Left ventricle myocardium superior (tissue), 1 donor: ENCODE measurements at places on chromosomes 2 and 18. TPM values are rescaled to one million over a fixed set of nuclear protein-coding genes. Genes with fewer than 3 reads are reported as not detected.

The INHBB gene
- total RNA-seq: 2.8 TPM

The SLC8A1 gene
- total RNA-seq: 1,122 TPM

GRCh38 chr2:128374711-128375413 lies 56.2 kb upstream of the HS6ST1 start:
- DNase-seq: no peak

The COL6A3 gene
- 59.5 TPM for total RNA-seq

- DNase-seq: no peak
These were observed 900.8 kb upstream of the CELF4 start for GRCh38 chr18:38466426-38466825.

DNA sequence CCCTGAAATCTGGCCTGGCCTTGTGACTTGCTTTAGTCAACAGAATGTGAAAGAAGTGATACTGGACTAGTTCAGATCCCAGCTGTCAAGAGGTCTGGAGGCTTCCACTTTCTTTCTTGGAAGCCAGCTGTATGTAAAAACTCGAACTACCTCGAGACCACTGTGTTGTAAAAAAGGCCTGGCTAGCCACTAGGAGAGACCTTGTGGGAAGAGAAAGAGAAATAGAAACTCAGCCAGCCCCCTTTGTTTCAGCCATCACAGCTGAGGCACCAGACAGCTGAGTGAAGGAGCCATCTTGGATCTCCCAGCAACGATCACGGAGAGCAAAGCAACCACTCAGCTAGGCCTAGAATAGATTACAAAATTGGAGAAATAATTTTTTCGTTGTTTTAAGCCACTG lies 324.9 kb upstream of the TCF4 start:
- DNase-seq: no peak

GRCh38 chr2:223052548-223053483 lies 826 bp downstream of the KCNE4 start:
- peak; percentile 40 for DNase-seq

GRCh38 chr2:150679456-150680120 lies 192.1 kb upstream of the RND3 start:
- no peak for DNase-seq

GRCh38 chr2:184369307-184369706 lies 229.0 kb upstream of the ZNF804A start:
- no peak for DNase-seq

GRCh38 chr2:219272995-219273394 lies 6.2 kb upstream of the DNAJB2 start:
- no peak for DNase-seq

DNA sequence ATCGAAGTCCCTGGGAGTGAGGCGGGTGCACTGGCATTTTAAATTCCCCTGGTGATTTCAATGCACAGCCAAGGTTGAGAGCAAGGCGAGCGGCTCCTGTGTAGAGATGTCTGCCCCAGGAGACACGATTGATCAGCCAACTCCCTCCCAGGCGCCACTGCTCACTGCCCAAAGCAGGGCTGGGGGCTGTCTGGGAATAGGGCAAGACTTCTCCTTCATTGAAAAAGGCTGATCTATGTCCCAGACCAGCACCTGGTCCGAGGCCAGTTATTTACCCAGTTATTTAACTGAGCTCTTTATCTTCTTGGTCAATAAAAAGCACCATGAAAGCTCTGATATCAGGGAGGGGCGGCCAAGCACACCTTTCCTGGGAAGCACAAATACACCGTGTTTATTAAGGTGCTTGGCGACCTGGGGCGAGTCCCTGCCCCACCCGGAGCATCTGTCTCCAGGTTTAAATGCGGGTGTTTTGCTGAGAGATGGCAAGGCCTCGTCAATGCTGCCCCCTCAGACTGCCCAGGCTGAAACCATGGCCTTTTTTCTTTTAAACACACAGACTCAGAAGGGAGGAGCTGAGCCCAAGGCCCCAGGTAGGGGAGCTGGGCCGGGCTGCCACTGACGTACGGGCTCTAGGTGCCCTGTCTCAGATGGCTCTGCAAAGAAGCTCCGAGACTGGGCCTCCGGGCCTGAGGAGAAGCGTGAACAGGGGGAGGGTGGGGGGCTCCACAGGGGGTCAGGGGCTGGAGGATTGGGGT lies 73.9 kb upstream of the HPCAL1 start:
- peak; percentile 18 for DNase-seq

DNA sequence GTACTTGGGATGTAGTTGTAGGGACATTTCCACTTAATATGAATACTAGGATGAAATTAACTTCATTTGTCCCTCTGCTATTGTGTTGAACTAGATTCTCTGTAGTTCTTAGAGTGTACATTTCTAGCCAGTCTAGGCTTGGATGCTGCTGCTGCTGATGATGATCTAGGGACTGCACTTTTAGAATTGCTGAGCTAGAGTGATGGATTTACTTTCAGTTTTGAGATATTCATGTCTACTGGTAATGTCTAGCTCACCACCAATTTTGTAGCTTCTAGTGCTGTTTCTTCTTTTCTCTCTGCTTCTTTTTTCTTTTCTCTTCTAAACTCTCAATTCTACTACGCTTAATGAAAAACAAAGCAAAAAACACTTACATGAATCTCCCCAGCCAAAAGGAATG lies 49.4 kb downstream of the MRPS9 start:
- no peak for DNase-seq

The EFR3B gene
- total RNA-seq: 4.2 TPM

GRCh38 chr18:3151399-3152264 lies 68.1 kb downstream of the MYOM1 start:
- DNase-seq: no peak

DNA sequence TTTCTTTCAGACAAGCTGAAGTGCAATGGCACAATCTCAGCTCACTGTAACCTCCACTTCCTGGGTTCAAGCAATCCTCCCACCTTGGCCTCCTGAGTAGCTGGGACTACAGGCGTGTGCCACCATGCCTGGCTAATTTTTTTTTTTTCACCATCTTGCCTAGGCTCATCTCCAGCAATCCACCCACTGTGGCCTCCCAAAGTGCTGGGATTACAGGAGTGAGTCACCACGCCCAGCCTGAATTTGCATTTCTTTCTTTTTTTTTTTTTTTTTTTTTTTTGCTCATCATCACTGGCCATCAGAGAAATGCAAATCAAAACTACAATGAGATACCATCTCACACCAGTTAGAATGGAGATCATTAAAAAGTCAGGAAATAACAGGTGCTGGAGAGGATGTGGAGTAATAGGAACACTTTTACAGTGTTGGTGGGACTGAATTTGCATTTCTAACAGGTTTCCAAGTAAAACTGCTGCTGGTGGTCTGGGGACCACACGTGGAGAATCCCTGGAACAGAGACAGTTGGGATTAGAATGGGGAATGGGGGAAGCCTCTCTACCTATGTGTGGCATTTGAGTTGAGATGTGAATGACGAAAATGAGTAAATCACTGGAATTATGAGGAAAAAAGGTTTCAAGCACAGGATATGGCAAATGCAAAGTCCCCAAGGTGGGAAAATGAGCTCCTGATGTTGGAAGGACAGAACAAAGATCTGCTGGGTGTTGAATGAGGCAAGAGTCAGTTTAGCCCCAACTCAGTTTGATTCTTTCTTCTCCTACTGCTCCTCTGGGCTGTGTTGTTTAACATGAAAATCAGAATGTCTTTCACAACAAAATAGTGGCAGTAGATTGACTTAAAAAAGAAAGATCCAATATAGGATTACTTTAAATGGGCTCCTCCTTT lies 88.8 kb upstream of the MAP4K4 start:
- no peak for DNase-seq

The CDKL4 gene
- total RNA-seq: 0.59 TPM

- DNase-seq: no peak
These were observed 373.5 kb downstream of the EN1 start for GRCh38 chr2:118473846-118474540.

DNA sequence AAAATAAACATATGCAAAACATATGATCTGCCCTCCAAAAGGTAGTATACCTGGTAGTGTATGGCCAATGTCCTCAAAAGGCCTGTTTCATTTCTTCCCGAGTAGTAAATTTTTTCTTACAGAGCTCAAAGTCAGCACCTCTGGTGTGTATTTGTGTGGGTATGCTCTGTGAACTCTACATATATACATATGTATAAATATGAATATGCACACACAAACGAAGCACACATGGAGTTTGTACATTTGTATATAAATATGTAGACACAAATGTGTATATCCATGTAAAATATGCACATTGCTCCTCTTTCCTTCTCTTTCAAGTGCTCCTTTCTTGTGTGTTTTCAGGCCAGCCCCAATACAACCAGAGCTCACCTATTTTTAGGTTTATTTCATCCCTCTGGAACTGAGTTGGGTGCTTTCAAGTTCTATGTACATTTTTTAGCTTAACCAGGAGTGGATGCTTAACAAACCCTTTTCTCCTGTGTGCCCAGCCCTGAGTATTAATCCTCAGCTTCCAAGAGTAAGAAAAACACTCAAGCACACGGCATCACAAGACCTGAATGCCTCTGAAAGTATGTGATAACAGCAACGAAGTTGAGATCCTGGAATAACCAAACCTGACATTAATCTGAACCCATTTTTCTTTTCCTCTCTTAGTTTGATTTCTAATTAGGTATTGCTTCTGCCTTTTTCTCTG lies 12.2 kb upstream of the GALNT5 start:
- DNase-seq: no peak

DNA sequence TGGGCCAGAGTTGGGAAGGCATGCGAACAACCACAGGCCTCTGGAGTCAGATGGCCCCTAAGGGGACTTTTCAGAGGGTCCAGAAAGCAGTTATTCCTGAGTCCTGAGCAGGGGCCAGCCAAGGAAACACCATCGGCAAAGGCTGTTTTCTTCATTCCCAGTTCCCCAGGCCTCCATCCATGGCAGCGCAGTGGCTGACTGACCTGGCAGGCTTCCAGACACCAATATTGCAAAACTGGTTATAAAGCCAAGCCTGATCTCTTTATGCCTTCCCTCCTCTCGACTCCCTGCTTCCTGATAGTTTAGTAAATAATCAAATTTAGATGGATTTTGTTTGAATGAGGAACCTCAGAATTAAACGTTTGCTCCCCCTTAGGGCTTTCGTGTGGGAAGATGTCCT lies 133.4 kb upstream of the ITGA6 start:
- DNase-seq: peak; percentile 46

The PIEZO2 gene
- total RNA-seq: 1.1 TPM

DNA sequence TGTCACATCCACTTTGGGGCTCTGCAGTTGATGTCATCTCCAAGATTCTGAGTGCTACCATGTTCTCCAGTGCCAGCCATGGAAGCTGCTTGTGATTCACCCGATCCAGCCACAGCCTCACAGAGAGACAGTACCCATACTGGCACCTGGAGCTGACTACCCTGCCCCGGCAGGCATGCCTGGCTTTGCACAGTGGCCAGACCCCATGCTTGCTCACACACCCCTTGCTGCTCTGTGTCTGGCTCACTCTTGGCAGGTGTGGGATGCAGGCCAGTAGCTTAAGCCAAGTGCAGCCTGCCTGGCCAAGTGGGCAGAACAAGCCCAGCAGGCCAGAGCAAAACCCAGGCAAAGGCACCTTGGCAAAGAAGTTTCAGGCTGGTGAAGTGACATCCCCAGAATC lies 828.4 kb upstream of the VRK2 start:
- DNase-seq: peak; percentile 79

DNA sequence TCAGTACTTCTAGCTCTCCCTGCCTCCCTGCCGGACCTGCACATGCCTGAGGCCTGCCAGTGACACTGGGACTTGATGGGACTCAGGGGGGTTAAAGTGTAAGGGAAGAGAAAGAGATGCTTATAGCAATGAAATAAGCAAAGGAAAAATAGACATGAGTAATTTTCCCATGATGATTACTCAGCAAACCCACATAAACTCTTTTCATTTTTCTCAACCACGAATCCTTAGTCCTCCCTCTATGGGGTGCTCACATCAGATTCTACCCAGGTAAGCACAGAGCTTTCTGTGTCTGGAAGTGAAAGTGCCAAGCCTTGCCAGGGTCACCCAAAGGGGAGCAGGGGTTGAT lies 44.8 kb upstream of the ANKRD62 start:
- DNase-seq: no peak

- DNase-seq: no peak
These were observed 25.9 kb downstream of the GCG start for GRCh38 chr2:162126111-162126519.

DNA sequence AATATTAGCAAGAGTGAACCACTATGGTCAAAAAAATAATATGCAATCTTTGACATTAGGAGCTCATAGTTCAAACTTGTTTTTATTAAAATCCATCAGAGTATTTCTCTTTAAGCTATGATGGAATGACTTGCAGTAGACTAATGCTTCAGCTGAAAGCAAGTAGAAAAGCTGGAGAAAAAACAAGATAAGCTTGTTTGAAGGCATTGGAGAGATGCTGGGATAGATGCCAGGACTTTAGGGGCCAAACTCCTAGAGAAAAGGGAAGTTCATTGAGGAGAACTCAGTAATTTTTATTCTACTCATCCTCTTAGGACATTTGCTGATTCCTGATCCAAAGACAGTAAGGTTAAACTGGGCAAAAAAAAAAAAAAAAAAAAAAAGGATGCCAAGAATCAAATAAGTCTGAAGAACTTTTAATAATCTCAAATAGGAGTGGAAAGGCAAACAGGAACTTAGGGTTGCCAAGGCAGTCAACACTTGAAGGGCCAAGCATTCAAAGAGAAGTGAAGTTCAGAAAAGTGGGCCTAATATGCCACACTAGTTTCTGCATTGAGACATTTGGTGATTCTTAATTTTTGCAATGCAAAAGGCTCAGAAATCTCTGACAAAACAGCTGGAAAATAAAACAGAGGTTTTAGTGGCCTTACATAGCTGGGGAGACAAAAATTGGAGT lies 19.7 kb upstream of the AFF3 start:
- DNase-seq: no peak

GRCh38 chr2:16128746-16129610 lies 188.6 kb downstream of the MYCN start:
- no peak for DNase-seq

GRCh38 chr2:12052796-12053195 lies 306.4 kb downstream of the LPIN1 start:
- no peak for DNase-seq

The GAL3ST2 gene
- total RNA-seq: not detected

The AQP12B gene
- total RNA-seq: not detected

The RAMP1 gene
- 151 TPM for total RNA-seq

DNA sequence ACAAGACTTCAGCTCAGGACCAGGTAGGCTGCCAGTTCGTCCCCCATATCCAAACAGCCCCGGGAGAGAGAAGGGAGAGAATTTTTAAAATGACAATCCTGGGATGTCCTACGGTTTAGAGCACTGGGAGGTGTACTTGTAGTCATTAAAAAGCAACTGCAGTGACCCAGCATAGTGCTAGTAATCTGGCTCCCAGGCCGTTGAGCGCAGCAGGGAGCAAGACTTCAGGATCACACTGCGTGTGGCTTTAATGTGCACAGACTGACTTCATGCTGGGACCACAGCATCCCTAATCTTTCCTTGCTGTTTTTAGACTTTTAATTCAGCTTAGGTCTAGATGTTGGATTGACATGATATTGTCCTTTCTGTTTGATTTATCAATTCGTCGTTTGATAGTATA lies 219.3 kb upstream of the FOSL2 start:
- no peak for DNase-seq

The NGEF gene
- total RNA-seq: not detected

GRCh38 chr2:177235855-177236437 lies 23.4 kb downstream of the HNRNPA3 start:
- peak; percentile 55 for DNase-seq

The SF3B1 gene
- total RNA-seq: 132 TPM
